ENCODE measurements at places on chromosomes 6 and 20.

GRCh38 chr6:45658400-45658799 lies 280.7 kb upstream of the SUPT3H start:
- DNase-seq = no peak

- no peak for DNase-seq
Measured at GRCh38 chr6:117143647-117144046, 121.7 kb upstream of the VGLL2 start.

DNA sequence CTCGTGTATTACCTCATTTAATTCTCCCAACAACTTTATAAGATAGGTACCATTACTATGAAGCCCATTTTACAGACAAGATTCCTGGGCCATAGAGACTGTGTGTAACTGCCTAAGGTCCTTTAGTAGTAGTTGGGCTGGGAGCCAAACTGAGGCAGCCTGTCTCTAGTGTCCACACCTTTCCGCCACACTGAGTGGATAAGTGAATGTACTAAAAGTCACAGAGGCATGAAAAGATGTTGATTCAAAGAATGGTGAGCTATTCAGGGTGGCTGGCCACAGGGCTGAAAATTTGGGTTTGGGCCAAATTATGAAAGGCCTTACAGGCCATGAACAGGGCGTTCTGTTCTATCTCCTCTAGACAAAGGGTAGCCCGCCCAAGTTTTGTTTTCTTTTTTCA lies 11.0 kb downstream of the CD24 start:
- no peak for DNase-seq

DNA sequence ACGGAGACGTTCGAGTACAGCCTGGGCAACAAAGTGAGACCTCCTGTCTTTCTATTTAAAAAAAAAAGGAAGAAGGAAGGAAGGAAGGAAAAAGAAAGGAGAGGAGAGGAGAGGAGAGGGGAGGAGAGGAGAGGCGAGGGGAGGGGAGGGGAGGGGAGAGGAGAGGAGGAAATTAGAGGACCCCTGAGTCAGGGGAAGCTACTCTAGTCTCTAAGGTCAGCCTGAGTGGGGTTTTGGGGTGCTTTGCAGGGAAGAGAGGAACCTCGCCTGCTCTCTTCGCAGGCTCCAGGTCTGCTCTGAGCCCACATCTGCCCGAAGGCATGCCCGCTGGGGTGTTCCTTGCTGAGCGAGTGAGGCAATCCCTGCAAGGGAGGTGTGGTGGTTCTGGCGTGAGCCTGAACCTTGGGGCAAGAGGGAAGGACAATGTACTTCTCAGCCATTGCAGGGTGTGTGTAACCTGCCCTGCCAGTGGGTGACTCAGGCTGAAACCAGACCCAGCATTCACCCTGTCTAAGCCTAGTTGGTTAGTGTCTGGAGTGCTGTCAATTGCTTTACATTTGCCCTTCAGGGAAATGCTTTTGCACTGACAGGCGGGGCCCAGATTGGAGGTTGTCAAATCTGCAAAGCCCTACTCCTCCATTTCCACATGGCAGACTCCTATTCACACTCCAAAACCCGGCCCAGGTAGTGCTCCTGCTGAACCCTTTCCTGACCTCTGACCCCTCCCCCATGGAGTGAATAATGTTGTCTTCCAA lies 15.3 kb upstream of the MMP9 start:
- no peak for DNase-seq

- DNase-seq = peak; percentile 44
Measured at GRCh38 chr6:1381481-1382330, 7.7 kb upstream of the FOXF2 start.

DNA sequence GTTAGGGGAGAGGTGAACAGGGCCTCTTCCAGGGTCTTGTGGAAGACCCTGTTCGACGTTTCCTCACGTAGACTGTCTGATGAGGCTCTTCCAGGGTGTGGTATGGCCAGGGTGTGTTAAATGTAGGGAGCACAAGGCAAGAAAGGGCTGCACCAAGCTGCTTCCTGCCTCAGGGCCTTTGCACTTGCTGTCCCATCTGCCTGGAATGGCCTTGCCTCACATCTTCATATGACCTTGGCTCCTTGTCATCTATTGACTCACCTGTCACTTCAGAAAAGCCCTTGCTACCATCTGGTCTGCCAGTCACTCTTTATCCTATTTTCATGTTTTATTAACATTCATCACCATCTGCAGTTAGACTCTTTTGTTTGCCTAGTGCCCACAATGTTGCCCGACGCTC lies 31.0 kb downstream of the E2F3 start:
- no peak for DNase-seq

DNA sequence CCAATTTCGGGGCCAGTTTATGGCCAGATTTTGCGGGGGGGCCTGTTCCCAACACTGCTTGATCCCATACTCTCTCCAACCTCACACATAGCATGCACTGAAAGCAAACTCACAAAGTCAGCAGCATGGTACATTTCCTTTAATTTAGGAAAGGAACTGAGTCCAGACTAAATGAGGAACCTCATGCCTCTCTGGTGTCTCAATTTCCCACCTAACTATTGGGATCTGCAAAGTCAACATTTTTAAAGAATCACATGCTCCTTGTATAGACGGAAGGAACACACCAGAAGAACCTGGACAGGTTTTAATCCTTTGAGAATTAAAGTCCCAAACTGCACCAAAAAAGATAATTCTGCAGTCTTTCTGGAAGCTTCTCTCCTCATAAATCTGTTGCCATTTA lies 33.3 kb downstream of the FAM50B start:
- no peak for DNase-seq

DNA sequence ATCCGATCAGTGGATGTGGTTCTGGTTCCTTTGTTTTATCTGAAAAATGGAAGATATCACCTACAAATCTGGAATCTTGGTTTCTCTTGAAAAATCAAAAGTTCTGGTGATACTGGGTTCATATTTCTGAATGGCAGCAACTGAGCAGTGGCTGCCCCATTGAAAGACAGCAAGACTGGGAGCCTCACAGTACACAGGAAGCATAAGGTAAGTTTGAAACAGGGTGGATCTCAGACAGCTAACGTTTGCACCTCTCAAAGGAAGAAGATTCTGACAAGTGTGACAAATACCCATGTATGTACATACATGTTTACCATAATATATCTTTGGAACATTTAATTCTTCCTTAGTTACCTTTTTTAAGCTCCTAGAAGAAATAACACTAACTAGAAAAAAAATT lies at the start of gene SAMD3:
Gene SAMD3 (minus strand): TSS at position 177 of the 400 bp plus-strand sequence. CDS start 7,678 bp downstream, outside the sequence.
- DNase-seq = no peak

- no peak for DNase-seq
Measured at GRCh38 chr6:127381384-127381783, 38.0 kb upstream of the ECHDC1 start.

GRCh38 chr6:148177589-148178233 lies 164.9 kb upstream of the SASH1 start:
- DNase-seq = no peak

- no peak for DNase-seq
Measured at GRCh38 chr6:89750338-89750737, 69.3 kb downstream of the MDN1 start.

- no peak for DNase-seq
Measured at GRCh38 chr6:133697666-133698065, 191.2 kb upstream of the TCF21 start.

GRCh38 chr6:109260126-109260525 lies 122.1 kb downstream of the CD164 start:
- DNase-seq = no peak

Measured in GM18507 (cell line).